ENCODE measurements at places on chromosomes 12 and 14.

GRCh38 chr12:3323002-3323685 is 167.9 kb upstream of the PRMT8 start:
- DNase-seq: no peak

- DNase-seq: no peak
Observed at GRCh38 chr14:77812028-77812427, 12.1 kb downstream of the ADCK1 start.

- no peak for DNase-seq
Observed at GRCh38 chr14:104442107-104442551, 137.4 kb upstream of the C14orf180 start.

DNA sequence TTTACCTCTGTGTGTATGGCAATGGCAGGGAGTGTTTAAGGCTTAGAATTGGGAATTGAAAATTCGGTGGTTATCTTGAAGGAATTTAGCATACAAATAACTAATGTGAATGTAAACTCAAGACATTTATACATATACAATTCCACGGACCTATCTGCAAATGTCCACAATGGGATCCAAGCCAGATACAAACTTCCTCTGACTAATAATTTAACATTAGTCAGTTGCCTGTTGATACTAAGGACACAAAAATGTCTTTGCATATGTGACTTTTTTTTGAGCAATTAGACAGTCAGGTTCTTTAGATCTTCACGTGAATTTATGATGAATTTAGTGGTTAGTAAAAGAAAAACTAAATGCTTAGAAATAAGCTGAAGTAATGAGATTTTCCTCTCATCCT is 40.5 kb downstream of the ESR2 start:
- no peak for DNase-seq

GRCh38 chr14:91985521-91986255 is 38.2 kb upstream of the FBLN5 start:
- DNase-seq: no peak

DNA sequence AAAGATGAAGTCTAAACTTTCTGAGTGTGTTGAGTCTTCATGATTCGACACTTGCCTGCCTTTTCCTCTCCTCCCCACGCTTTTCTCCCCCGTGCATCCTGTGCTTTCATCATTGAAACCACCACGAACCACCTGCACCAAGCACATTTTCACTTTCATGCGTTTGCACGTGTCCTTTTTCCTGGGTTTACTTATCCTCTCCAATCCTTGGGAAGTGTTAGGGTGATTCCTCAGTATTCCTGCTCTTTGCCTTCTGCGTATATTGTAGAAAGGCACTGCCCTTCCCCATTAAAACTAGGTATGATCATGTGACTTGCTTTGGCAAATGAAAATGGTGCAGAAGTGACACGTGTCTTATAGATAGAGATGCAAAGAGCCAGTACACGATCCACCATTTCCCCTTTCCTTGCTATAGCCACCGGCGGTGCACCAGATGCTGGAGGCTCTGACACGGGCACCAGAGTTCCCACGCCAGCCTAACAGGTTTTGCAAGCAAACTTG is 106.6 kb downstream of the BRMS1L start:
- DNase-seq: no peak

DNA sequence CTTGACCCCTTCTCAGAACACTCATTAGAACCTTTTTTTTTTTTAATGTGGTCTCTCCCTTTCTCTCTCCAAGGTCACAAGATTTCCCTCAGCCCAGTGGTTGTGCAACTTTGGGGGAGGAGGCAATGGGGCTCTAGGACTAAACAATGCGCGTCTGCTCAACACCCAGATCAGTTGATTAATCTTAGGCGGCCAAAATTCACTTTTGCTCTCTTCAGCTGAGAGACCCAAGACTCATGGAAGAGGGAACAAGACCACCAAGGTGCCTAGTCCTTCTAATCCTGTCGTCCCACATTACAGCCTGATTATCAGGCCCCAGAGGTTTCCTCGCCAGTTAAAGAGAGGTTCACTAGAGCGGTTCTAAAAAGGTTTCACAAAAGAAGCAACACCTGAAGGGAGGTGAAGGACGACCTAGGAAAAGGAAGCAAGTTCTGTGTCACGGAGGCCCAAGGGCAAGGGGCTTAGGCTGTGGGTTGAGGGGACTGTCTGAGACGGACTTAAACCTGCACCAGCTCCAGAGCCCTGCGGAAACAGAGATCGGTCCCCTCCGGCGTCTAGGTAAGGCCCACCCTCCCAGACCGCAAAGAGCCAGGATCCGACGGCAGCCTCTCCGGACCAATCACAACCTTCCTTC is 824 bp upstream of the TARBP2 start:
- DNase-seq: no peak

GRCh38 chr12:10227648-10228047 is 15.0 kb downstream of the GABARAPL1 start:
- no peak for DNase-seq

DNA sequence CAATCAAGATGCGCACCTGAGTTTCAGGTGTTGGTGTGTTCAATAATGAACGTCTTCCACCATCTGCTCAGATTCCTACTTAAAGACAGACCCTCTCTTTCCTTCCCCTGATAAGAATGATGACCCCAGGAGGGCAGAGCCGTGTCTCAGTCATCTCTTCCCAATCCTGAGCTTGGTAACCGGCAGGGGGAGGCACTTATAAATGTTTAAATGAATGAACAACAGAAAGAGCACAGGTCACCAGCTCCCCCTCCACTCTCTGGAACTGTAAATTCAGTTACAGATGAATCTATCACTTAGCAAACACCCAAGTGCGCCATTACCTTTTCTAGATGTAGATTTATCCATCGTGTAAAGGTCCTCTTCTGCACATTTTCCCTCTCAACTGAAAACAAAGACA is 72.4 kb upstream of the DICER1 start:
- DNase-seq: no peak

DNA sequence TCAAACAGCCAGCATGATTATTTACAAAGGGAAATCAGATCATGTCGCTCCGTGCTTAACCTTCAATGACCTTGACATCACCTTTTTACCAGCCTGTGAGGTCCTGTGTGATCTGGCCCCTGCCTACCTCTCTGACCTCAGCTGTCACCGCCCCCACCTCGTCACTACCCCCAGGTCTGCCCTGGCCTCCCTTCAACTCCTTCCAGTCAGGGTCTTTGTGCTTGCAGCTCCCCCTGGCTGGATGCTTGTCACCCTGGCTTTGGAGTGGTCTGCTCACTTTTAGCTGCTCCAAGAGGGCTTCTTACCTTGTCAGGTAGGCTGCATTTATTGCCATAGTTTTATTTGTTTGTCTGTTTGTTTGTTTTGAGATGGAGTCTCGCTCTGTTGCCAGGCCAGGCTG is 8.2 kb upstream of the MAX start:
- no peak for DNase-seq

DNA sequence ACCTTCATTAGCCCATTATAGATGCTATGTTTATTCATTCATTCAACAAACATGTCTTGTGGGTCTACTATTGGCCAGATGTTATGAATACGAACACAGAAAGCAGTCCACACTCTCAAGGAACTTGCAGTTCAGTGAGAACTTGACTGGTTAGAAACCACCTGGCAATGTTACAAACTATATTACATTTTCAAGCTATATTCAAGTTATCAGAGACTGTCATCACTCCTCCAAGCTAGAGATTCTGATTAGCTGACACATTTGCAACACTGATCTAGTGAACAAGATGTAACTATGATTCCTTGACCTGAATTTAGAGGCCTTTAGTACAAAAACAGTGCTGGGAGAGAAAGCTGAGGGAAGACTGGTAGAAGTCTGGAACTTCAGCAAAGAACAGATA is 170.7 kb upstream of the EEA1 start:
- no peak for DNase-seq

GRCh38 chr14:58954052-58954451 is 234.4 kb upstream of the DAAM1 start:
- DNase-seq: no peak

DNA sequence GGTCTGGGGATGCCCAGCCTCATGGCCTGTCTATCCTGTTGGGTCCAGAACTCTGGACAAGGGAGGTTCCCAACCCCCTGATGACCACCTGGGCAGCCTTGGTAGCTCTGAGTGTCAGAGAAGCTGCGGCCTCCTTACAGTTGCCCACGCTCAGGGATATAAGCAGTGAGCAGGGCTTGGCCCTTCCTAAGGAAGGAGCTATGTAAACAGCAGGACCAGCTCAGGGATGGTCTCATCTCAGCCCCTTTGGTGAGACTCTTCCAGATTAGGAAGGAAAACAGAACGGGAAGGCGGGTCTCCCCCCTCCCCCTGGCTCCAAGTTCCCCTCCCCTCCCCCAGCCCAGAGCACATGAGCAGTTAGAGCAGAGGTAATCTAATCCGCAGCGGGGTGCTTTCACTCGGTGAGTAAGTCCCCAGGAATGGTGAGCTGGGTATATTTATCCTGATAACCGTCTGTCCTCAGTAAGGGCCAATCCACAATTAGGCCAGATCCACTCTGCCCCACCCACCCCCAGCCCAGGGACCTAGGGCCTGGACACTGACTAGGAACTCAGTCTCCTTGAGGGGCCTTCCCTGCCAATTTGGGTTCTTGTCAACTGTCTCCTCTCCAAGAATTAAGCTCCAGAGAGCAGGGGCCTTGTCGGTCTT is 29.5 kb upstream of the RPLP0 start:
- peak; percentile 79 for DNase-seq

GRCh38 chr12:126734710-126735109 is 1532.3 kb upstream of the TMEM132C start:
- no peak for DNase-seq

- no peak for DNase-seq
Observed at GRCh38 chr14:63432888-63433552, 110.2 kb downstream of the PPP2R5E start.

DNA sequence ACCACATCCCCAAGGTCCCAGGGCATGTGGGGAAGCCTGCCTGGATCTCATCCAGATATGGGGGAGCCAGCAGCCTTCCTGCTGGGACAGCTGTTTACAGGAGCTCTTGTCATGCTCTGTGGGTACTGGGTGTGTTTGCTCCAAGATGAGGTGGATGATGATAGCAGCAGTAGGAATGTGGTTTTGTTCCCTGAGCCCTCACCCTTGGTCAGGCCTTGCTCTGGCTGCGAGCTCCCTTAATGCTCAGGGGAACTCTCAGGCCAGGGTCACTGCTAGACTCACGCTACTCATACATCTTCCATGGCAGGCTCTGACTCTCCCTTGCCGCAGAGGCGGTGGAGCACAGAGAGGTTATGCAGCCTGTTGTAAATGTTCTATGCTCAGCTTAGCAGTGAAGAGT is 990.3 kb downstream of the AACS start:
- no peak for DNase-seq

- no peak for DNase-seq
Observed at GRCh38 chr12:108430245-108430644, 84.8 kb upstream of the FICD start.

- DNase-seq: no peak
Observed at GRCh38 chr12:56387152-56387736, 24.6 kb upstream of the APOF start.

DNA sequence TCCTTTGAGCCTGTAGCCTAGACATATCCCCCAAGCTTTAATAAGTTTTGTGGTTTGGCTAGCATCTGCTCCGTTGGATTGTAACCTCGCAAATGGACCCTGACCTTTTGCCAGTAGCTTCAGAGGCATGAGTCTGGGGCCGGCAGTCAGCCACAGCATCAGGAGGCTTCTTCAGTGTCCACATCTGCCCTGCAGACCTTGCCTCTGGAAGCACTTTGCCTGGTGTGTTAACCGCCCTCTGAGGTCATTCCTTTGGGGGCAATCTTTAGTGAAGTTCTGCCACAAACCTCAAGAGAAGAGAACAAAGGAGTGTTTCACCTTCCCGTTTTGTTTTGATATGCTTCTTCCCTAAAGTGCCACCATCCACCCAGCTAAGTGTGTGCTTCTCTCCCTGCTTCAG is 71.4 kb downstream of the GNS start:
- DNase-seq: no peak

GRCh38 chr14:71049435-71050133 is 142.3 kb downstream of the PCNX1 start:
- no peak for DNase-seq

DNA sequence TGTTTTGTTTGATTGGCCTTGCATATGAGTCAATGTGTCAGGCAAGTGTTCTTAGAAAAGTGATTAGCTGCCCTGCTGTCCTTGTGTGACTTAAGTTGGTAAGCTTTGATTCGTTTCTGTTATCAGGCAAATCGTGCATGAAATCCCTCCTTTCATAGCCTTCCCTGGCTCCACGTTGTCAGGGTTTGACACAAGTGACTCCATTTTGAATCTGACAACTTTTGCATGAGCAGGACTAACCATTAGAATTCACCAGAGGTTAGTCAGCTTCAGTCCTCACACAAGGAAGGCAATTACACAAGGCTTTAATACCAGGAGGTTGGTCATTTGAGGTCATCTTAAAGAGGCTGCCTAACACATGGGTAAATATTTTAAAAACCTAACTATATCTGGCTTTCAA is 68.2 kb downstream of the GPATCH2L start:
- DNase-seq: no peak

DNA sequence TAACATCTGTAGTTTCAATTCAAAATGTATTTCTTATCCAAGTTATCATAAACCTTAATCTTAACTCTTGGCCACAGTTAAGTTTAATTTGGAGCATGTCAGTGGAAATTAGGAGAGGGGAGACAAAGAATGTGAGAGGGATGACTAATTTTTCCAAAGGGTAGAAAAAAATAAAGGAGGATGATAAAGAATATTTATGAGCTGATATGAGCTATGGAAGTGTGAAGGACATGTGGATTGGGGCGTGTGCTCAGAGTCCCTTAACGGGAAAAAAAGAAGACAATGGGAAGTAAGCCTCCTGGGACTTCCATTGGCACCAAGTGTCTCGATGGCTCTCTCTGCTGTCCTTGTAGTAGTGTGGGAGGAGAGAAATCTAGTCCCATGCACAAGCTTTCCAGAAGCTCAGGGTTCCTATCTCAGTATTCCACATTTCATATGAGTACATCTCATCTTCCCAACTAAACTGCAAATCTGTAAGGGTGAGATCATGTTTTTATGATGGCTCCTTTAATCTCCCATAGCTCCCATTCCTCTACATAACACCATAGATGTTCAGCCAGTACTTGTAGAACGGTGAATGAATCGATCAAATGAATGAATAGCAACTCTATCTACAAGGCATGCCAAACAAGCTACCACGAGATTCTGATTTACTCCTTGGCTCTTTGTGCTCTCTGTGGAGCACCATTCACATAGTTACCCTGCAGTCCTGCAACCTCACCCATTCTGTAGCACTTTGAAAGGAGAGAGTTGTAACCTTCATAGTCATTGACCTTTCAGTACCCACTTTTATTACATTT is 27.4 kb downstream of the BCL2L14 start:
- no peak for DNase-seq

DNA sequence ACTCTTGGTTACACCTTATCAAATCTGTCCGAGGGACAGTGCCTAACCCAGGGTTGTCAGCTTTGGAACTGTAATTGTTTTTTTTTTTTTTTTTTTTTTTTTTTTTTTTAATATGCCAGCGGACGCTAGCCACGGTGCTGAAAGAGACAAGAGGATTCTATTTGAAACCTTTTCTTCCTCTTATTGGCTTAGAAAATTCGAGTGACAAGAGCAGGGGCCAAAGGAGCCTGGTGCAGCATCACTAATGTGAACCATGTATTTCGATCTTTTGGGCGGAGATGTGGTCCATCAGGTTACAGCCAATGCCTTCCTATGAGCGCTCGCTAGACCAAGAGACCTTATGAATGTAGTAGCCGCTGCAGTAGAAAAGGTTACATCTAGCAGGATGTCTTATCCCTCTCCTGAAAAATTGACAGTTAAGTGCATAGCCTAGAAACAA is 922 bp downstream of the PTPRR start:
- no peak for DNase-seq
